ENCODE measurements at places on chromosomes 6 and 20.

DNA sequence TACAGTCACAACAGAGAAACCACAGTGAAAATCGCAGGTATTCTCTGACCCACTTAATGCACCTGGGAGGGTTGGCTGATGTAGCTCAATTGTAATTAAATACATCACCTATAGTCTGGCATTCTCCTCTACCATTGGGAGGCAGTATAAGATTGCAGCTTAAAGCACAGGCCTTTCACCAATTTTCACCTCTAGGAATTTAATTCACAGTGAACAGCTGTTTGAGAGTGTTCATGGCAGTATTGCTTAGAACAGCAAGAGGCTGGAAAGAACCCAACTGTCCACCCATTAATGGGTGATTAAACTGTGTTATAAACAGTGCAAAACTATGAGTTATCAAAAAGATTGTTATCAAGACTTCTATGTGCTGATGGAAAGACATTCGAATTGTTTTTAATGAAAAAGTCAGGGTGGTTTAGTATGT, 2.0 kb downstream of the EDEM2 start:
- no peak for DNase-seq

DNA sequence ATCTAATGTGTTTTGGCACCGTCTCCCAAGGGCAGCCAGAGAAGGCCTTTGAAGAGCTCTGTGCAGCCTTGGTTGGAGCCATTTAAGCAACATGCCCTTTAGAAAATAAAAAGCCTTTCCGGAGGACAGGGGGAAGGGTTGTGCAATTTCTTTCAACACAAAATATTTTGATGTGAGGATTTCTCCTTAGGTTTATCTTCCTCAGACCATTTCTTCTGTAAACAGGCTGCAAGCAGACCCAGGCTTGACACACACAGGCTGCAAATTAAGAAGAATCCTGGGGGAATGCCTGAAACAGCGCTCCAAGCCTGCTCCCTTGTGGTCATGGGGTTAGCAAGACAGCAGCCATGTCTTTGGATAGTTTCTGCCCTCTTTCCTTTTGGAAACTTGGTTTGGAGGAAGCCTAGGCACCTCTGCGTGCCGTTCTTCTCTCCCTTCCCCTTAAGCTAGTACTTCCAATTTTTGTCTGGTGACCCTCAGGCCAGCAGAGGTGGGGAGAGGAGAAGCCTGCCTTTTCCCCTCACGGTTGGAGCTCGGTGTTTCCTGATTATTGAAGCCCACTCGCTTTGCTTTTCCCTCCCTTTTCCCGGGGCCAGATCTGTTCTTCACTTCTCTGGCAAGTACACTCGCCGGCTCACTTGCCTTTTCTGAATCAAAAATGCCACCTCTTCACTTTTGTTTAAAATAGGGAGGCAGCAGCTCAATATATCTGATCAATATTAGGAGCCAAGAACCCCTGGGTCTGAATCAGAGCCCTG, 39.6 kb upstream of the NOX3 start:
- DNase-seq = no peak

- no peak for DNase-seq
These were observed 141.7 kb downstream of the NKAIN2 start for GRCh38 chr6:123945386-123945785.

DNA sequence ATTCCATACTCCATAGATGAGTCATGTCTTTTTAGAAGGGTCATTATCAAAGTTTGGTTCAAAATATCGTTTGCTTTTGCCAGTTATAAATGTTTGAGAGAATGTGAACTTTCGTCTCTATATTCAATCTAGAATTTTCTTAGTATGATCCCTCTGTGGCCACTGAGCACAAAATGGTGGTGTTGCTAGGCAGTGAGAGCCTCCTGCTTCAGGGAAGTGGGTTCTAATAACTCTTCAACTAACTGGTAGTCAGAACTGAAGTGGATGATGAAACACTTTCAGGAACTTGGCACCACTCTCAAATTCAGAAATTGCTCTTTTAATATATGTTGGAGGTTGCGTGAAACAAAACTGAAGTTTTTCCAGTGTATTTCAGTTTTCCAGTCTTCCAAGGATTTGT, 125.0 kb upstream of the DOK5 start:
- no peak for DNase-seq

DNA sequence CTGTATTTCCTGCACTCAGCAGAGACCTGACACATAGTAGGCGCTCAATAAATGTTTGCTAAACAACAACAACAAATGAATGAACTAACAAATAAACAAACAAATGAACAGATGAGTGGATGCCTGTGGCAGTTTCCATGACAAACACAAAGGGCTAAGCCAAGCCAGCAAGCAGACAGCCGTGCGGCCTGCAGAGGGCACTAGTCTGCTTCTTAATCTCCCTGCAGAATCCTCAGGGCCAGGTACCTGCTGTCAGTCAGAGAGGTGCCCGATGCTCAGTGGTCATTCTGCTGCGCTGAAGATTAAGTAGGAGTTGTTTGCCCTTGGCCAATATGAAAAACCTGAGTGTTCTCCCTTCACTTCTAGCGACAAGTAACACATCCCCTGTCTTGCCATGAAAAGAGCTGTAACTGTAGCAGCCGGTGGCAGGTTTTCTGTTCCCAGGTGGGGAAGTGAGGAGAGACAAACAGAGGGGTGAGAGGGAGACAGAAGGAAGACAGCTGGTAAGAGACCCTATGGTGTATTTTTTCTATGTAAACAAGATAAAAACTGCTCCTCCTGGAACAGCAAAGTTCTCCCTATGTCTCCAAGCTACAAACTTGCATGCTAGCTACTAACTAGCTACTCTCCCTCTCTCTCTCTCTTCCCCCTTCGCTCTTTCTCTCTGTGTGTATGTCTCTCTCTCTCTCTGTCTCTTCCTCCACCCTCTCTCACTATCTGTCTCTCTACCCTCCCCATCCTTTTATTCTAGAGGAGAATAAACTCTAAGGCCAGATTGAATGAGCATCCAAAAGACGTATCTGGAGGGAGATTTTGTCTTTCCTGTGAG, at the start of gene MC3R:
Gene MC3R, plus strand, starts transcription at position 779 of the 829 bp plus-strand sequence. CDS start 112 bp downstream, outside the sequence.
- no peak for DNase-seq

GRCh38 chr20:50948132-50948785, 10.1 kb downstream of the DPM1 start:
- no peak for DNase-seq

DNA sequence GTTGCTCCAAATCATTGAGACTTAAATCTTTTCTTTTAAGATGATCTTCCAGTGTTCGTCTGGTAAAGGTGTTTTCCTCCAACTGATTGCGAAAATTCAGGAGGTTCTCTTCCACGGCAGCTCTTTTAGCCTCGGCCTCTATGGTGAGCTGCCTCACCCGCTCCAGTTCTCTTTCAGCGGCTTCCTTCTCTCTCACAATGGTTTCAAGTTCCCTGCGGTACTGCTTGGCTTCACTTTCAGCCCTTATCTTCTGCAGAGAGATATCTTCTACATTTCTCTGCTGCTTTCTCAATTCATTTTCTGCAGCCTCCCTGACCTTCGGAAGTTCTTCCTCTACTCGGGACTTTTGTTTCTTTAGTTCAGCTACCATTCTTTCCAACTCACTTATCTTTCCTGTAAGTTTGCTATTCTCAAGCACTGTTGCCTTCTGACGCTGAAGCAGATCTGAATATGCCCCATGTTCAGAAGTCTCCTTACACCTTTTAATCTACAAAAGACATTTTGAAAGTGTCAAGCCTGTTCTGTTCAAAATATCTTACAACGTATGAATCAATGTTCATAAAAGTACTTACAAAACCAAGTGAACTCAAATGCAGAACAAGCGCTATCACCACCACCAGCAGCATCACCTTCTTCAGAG, 22.3 kb downstream of the DST start:
- no peak for DNase-seq

GRCh38 chr6:28258877-28259777, at the start of gene NKAPL:
Gene NKAPL, plus strand, starts transcription at chr6:28259297. Its CDS starts 75 bp downstream, at chr6:28259372.
- DNase-seq = no peak

- DNase-seq = no peak
These were observed 13.8 kb downstream of the PREX1 start for GRCh38 chr20:48813930-48814546.

DNA sequence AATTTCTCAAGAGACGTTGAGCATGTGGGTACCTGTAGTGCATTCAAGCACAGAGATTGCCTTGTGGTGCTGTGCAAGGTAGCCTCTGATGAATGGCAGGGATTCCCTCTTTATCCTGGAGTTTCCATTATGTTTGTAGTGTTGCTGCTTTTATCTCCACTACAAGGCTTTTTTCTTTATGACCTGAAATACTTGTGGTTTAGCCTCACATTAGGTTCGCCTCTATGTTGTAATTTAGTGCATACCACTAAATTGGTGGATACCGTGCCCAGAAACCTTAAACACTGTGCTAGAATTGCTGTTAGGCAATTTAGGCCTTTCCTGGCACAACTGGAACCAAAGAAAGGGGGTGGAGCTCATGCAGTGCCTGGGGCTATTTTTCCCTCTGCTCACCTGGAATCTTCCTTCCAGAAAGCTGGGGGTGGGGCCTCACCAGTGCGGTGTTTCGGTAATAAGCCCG, 76.8 kb downstream of the NCOA7 start:
- no peak for DNase-seq

DNA sequence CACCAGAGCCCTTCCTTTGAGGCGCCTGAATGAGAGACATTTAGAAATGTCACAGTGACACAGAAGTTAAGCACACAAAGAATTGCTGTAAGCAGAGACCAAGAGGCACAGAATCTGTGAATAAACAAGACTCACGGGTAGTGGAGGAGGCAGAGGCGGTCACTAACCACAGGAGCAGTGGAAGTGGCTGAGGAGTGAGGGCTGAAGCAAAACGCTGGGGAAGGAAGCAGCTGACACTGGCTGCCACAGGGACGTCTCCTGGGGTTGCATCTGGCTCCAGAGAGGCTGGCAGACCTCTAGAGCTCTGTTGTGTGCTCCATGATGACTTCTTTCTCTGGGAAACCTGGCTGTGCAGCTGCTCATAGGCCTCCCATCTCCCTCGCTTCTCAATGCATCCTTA, 65.0 kb upstream of the SLC2A12 start:
- DNase-seq = no peak

- no peak for DNase-seq
These were observed 2.9 kb upstream of the IER3 start for GRCh38 chr6:30747300-30747687.

GRCh38 chr6:1485678-1486077, 96.3 kb downstream of the FOXF2 start:
- DNase-seq = no peak

DNA sequence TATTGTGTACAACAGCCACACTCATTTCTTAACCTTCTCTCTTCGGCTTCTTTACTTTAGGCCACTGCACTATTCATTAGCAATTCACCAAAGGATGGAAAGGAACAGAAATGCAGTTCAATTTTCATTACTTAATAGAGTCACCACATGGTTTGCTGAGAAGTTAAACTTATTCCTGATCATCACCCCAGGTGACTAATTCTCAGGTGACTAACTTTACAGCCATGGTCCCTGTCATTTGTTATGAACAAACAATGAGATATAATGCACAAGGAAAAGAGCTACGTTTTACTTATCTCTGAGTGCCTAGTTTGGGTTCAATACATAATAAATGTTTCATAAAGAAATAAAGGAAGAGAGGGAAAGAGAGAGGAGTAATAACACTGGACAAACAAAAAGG, 45.8 kb upstream of the DST start:
- no peak for DNase-seq

GRCh38 chr6:161578478-161578877, 304.6 kb upstream of the AGPAT4 start:
- DNase-seq = no peak

DNA sequence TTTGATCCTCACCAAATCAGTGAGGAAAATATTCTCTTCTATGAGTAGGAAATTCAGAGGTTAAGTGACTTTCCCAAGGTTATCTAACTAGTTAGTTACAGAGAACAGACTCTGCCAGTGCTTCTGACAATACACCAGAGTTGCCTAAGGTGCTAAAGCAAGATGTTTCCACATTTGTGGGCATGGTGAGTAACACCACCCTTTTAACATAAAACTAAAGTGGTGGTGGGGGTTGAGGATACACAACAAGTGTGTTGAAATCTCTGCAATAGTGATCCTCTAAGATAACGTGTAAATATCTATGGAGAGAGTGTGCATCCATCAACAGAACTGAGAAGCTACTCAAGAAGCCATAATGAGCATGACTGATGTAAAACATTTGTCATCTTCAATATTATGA, 11.7 kb downstream of the VNN2 start:
- no peak for DNase-seq

- peak; percentile 59 for DNase-seq
These were observed 658 bp downstream of the RIN2 start for GRCh38 chr20:19758501-19759331.

- DNase-seq = no peak
These were observed 1.4 kb upstream of the MICAL1 start for GRCh38 chr6:109456710-109457561.

DNA sequence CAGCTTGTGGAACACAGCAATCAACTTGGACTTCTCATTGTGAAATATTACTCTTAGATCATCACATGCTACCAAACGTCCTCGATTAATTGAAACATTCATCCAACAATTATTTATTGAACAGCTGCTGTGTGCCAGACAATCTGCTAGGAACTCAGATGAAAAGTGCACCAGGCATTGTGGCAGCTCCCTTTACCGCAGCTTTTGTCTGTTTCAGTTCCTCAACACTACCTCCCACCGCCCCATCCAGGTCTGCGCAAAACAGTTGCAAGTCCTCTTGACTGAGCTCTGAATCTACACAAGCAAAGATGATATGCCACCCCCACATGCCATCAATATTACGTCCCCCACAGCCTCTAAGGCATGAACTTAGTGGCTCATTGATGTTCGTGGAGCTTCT, 1094.4 kb upstream of the MAP3K7 start:
- DNase-seq = no peak

- no peak for DNase-seq
These were observed 543 bp upstream of the MUC22 start for GRCh38 chr6:31009731-31010130.

GRCh38 chr20:52621401-52621800, 350.8 kb upstream of the TSHZ2 start:
- DNase-seq = no peak

- DNase-seq = no peak
These were observed 93.6 kb downstream of the SNAP91 start for GRCh38 chr6:83615025-83615999.

DNA sequence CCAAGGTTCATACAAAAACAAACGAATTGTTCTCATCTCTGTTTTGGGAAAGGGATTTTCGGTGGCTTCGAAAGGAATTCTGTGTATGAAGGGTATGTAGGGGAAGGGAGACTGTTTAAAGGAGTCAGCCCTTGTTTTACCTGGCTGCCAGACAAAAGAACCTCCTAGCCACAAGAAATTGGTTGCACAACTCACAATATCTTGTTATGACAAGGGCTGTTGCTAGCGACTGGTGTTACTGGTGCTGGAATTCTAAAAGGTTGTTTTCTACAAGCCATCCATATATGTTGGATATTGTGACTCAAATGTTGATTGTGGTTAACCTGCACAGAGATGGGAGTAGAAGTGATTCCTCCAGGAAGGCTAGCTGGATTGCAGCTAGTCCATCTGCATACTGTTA, 34.6 kb upstream of the CITED2 start:
- DNase-seq = no peak

- DNase-seq = no peak
These were observed 101.5 kb downstream of the LAMP5 start for GRCh38 chr20:9615766-9616454.

Measured in progenitor cell of endocrine pancreas (in vitro differentiated cells).